ENCODE measurements at places on chromosomes 4 and X.

DNA sequence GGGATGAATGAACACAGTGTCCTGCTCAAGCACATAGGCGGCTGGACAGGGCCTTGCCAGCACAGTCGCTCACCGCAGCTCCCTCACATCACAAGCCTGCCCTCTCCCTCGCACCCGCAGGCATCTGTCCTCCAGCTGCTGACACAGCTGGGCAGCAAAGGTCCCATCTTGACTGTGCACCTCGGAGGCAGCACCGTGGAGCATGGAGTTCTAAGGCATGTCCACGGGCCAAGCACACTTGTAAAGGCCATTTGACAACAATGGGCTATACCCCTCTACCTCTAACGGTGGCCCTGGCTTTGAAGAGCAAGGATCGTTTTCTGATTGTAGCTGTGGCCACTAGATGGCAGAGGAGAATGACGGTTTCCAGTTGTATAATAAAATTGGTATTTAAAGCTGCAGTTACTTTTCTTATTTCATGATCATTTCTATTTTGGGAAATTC is 53.8 kb downstream of the APLN start:
- no peak for DNase-seq

DNA sequence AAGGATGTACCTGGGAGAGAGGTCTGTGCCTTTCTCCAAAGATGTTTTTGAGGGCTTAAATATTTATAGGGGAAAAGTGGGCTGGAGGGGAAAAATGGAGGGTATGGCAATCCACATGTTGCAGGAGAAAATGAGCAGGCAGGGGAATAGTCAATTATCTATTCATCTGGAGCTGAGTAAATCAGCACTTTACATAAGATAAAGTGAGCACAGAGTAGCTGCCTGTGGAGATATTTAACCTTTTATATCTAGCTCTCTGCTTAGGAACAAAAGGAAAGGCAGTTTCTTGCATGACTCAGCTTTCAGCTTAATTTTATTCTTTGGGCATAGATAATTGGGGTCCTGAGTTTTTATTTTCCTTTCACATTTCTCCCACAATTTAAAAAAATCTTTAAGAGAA is 93.6 kb upstream of the NPY2R start:
- DNase-seq, result no peak

DNA sequence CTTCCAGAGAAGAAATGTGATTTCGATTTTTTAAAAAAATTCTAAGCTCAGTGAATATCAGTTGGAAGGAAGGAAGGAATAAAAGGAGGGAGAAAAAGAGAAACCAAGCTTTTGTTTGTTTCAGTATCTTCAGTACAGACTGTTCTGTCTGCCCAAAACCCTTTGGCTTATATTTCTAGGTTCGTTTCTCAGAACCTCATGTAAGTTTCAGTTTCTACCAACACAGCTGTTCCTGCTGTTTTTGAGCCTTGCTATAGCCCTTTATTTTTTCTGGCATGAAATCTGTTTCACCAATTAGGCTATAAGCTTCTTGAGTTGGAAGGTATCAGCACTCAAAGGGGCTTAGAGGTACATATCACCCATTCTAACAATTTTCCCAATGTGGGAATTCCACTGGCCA is 157.9 kb downstream of the GBA3 start:
- no peak for DNase-seq

DNA sequence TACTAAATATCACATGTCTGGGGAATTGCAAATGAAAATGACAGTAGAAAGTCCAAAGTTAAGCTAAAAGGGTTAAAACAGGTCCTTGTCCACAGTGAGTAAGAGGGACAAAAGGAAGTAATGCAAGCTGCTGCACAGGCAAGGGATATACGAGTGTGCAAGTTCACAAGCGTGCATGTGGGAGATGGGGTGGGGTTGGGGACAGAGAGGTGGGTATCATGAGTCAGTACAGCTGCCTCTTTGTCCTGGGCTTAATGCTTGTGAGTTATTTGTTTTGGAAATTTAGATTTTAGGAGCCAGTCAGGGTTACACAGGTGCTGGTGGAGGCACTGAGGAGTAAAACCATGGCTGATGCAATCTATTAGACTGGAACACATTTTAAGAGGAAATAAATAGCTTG is 3.3 kb upstream of the GPRASP2 start:
- no peak for DNase-seq

DNA sequence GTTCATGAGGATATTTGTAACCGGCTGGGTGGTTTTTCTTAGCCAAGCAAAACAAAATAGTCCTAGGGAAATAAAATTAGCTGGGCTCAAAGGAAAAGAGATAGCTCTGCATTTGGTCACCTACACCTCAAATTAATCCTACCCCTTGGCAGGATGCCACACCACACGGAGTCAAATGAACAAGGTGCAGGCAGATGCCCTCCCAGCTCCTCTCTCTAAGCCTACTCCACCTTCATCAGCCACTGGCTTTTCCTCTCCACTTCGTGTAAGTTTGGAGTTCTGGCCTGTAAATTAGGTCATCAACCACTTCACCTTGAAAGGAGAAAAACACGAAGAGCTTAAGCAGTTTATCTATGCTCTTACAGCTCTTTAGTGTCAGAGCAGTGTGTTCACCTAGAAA is 1.4 kb downstream of the DDIT4L start:
- DNase-seq, result no peak

DNA sequence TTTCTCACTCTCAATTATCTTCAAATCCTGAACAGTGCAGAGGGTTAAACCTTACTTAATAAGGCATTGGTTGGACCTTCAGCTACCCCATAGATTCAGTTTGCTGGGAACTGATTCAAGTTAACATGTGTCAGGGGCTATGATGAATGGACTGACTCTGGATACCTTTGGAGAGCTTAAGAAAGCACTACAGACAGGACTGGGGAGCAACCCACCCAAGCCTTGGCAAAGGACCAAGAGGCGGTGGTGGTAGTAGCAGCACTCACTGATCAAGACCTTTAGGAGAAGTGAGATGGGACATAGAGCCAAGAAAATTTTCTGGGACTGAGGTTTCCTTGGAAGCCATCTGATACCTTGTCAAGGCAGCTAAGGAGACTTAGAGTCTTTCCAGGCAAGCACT is 43.0 kb upstream of the TAPT1 start:
- no peak for DNase-seq
